ENCODE measurements at places on chromosomes 12 and 14. TPM values are rescaled to one million over a fixed set of nuclear protein-coding genes. Genes with fewer than 3 reads are reported as not detected.

Gene PRKCH
- total RNA-seq = 44.9 TPM

Gene KIF26A
- 1.1 TPM for total RNA-seq

Gene ETNK1
- total RNA-seq = 37.3 TPM

Gene OR6C2
- not detected for total RNA-seq

Gene SOCS4
- total RNA-seq = 8.5 TPM

Gene SMCO2
- not detected for total RNA-seq

Gene C14orf180
- not detected for total RNA-seq

Gene CHURC1
- 74.7 TPM for total RNA-seq

Gene PRR4
- total RNA-seq = 0.76 TPM

Gene NPFF
- total RNA-seq = 0.70 TPM

Gene WIF1
- not detected for total RNA-seq

Gene NGB
- total RNA-seq = not detected

Gene MYF5
- not detected for total RNA-seq

Gene KLRC4
- not detected for total RNA-seq

Gene SLC2A14
- not detected for total RNA-seq

Gene LRRC10
- not detected for total RNA-seq

Gene TSHR
- not detected for total RNA-seq

Gene KRT7
- 18.7 TPM for total RNA-seq

Gene FAM222A
- total RNA-seq = 0.57 TPM

Gene DHRS4L2
- total RNA-seq = 25.2 TPM

Gene KCNJ8
- 5.0 TPM for total RNA-seq

Gene TEDC1
- 7.1 TPM for total RNA-seq

Gene ADAM21
- not detected for total RNA-seq
